ENCODE measurements at places on chromosomes 5 and 9.

- no peak for DNase-seq
These were observed 339.4 kb downstream of the PRELID2 start for GRCh38 chr5:145495741-145496140.

DNA sequence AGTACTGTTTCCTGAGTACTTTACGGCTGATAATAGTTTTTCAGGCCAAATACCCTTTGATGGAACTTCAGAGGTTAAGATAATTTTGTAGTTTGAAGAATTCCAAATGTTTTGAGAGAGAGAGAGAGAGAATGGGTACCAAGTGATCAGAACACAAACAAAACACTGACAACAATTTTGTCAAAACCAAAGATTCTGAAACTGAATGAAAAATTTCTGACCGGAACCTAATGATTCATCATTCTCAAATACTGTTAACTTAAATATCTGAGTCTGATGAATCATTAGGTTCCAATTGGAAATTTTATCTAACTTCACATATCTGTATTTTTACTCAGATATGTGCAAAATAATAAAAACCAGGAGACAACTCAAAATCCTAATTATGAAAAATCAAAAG lies 4.0 kb downstream of the LMBRD2 start:
- no peak for DNase-seq

- DNase-seq = no peak
These were observed 50.4 kb upstream of the RNF130 start for GRCh38 chr5:180121826-180122413.

DNA sequence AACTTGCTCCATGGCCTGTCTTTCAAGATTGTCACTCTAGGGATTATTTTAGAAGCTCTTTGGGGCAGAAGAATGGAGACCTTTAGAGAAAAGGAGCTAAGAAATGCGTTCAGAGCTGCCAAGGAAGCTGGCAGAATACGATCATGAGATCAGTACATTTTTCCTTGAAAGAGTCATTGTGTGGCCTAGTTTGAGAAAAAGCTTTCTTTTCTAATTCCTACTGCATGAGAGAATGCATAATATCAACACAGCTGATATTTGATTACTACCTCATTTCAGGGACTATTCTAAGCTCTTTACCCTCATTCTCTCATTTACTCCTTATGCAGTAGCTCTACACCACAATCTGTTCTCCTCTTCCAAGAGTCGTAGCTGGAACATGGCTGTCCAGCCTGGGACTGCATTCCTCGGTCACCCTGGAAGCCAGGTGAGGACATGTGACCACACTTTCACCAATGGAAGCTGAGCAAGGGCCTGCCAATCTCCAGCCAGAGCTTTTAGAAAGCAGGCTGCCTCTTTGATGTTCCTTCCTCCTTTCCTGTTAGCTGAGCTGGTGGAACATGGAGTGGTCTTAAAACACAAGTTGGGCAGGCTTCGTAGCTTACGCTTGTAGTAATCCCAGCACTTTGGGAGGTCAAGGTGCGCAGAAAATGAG lies 99.3 kb upstream of the LHFPL2 start:
- DNase-seq = no peak

DNA sequence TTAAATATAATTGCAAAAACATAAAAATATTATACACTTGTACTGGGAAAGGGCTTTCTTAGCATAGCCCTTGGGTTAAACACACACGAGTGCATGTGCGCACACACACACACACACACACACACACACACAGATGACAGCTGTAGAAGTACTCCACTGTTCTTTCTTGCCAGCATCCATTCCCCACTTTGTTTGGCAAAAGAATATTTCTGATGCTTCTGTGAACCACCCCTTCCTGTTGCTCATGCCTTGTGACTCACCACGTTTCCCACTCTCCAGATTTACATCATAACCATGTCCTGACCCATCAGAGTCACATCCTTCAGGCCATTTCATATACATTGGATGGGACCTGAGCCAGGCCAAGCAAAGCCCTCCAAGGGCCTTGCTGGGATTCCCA lies 280.1 kb downstream of the DNAH5 start:
- no peak for DNase-seq

DNA sequence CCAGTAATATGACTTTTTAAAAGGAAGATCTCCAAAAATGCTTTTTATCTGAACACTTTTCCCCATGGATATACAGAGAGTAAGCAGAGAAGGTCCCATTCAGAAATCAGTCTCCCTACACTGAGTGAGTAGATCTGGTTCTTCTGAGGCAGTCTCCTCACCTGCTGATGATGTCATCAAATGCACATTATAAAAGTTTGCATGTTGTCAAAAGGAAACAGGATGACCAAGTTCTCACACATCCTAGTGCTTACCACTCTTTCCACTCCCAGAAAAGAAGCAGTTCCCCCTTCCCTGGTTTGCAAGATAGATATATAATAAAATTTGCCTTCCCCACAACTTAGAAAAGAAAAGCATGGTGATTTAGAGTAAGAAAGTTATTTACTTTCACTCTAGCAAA lies 180.5 kb downstream of the RAB3C start:
- DNase-seq = no peak

DNA sequence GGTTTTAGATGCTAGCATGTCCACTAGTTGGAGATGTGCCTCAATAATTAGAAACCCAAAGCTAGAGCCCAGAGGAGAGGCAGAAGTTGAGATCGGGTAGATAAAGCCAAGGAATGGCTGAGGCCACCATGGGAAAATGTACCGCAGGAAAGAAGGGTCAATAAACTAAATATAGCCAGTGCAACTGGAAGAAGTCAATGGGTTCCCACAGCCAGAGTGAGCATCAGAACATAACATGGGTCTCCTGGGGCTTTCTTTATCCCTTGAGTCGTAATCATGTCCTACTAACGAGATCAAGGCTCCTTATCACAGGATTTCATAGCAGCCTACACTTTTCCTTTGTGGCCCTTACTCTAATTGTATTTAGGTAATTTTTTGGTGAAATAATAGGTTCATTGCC lies 61.7 kb downstream of the FRMD3 start:
- no peak for DNase-seq

DNA sequence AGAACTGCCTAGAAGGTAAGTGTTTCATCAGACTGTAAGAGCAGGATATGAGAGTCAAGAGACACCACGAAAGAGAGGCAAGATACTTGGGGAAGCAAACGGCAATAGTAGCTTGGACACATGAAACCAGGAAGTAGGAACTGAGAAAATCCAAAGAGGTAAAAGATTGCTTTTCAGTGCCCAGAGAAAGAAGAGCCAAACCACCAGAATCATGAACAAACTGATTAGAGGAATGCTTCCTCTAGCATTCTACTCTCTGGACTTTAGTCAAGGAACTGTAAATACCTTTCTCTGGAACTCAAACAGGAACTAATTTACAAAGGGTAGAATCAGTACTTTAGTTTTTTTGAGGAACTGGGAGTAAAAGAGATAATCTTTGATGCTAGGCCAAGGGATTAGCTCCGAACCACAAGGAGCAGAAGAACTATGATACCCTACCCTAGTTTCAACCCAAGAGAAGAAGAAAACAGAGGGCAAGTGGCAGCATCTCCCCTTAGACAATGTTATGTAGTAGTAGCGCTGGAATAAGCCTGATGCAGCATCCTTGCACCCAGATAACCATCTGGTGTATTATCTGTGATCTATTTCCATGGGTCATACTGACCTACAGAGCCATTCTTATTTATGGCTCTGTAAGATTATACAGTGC lies 41.3 kb downstream of the EFCAB9 start:
- no peak for DNase-seq

DNA sequence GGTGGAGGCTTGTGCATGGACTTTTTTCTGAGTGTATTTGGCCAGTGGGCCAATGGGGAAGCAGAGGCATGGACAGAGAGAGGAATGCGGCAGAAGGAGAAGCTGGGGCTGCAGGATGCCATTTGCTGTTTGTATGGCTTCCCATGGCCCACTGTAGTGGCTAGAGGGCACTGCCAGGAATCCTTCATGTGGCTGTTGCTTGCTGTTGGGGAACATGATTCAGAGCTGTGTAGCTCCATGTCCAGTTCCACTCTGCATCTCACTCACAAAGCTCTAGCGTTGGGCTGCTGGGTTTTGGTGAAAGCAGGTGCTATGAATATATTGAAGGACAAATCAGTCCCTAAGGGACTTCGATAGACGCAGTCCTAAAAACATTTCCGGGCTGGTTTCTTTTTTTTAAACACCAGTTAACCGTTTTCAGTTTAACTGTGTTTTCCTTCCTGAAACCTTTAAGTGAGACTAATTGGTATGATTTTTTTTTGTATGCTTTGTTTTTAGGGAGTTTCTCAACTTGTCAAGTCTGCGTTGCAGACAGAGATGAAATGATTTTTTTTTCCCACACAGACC lies 51.3 kb downstream of the SLC22A5 start:
- DNase-seq = no peak

DNA sequence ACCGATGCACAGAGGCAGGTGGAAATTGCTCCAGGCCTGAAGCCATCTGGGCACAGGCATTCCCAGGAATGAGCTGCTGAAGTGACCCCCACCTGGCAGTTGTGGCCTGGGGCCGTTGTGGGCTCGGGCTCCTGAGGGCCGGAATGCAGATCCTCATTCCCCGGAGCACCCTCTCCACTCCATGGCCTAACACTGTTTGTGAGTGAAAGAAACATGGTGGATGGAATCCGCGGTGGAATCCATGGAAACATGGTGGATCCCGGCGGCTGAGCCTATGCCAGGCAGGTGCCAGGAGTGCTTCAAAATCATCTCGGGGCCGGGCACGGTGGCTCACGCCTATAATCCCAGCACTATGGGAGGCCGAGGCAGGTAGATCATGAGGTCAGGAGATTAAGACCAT lies 3.6 kb upstream of the SARDH start:
- DNase-seq = no peak

All from NCI-H748 treated with DMSO at 0.1 percent for 48 hours (cell line).